ENCODE measurements at places on chromosomes 11 and 22.
A peak's percentile ranks its signal among the peaks of the same experiment; 100 is the strongest.

DNA sequence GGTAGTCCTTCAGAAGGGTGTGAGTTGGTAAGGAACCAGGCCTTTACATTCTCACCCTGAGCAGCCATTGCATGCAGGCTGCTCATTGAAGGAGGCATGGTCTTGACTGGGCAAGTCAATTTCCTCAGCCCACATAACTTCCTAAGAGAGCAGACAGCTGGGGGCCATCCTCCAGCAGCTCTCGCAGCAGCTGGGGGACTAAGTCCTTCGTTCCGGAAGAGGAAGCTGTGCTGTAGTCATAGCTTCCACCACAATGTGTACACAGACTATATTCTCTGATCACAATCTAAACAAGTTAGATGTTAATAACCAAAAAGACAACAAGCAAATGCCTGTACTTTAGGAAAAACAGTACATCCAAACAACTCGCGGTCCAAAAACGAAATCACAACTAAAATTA lies 30.1 kb upstream of the MPPED1 start:
- DNase-seq: no peak

GRCh38 chr22:34410111-34410510 lies 489.8 kb upstream of the LARGE1 start:
- DNase-seq: no peak

DNA sequence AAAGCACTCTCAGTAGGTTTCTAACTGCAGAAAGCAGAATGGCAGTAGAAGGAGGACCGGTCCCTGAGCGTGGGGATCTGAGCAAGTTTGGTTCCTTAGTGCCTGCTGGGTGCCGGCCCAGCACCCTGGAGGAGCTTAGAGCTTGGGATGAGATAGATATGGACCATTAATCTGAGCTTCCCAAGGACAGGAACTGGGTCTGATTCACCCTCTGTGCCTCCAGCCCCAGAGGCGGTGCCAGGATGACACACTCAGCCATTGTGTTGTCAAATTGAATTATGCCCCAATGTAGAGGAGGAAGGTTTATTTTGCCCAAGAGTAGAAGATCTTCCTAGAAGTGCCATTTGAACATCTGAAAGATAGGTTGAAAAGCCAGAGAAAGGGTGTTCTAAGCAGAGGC lies 4.3 kb downstream of the ZC3H7B start:
- DNase-seq: peak; percentile 52

DNA sequence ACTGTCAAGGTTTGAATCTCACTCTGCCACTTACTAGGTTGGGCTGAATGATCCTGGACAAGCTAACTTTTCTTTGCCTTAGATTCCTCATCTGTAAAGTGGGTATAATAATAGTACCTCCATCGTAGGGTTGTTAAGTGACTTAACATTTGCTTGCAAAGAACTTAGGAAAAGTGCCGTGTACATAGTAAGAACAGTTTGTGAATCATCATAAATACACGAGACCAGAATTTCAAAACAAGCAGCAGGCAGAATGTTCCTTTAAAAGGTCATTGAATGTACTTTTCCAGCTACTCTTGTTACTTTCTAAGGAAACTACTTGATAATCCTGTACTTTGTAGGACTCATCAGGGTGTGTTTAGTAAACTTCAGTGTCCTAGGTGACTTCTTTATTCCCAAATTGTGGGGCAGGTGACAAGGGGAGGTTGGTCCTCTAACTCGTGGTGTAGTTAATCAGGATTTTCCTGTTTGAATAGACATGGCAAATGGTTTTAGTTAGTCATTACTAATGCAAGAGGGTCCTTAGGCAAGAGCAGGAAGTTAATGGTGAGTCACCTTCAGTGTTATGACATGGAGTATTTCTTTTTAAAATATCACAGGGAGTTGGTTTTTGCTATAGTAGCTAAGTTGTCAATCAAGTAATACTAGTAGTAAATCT lies 67.9 kb downstream of the YAP1 start:
- DNase-seq: peak; percentile 100

- no peak for DNase-seq
Observed at GRCh38 chr11:88324562-88325345, 12.8 kb downstream of the CTSC start.

- DNase-seq: no peak
Observed at GRCh38 chr11:100586361-100587101, 100.6 kb upstream of the ARHGAP42 start.

GRCh38 chr11:61667684-61668305 lies 12.4 kb upstream of the DAGLA start:
- DNase-seq: no peak

GRCh38 chr22:36757668-36758211 lies 18.2 kb downstream of the IFT27 start:
- DNase-seq: peak; percentile 44

DNA sequence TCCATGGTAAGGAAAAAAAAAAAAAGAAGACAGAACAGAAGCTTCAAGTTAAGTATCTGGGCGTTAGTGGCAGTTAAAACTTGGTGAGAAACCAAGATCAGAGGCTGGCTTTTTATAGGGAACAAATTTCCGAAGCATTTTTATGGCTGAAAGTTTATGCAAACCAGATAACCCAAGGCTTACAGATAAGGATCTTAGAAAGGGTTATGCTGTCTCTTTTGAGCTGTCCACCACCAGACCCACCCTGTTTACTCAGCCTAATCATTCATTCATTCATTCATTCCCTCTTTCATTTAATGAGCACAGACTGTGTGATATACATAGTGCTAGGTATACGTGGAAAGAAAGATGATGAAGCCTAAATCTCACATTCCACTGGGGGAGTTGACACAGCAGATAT lies 89.5 kb downstream of the ME3 start:
- no peak for DNase-seq

- no peak for DNase-seq
Observed at GRCh38 chr22:49330421-49331222, 497.1 kb downstream of the BRD1 start.

DNA sequence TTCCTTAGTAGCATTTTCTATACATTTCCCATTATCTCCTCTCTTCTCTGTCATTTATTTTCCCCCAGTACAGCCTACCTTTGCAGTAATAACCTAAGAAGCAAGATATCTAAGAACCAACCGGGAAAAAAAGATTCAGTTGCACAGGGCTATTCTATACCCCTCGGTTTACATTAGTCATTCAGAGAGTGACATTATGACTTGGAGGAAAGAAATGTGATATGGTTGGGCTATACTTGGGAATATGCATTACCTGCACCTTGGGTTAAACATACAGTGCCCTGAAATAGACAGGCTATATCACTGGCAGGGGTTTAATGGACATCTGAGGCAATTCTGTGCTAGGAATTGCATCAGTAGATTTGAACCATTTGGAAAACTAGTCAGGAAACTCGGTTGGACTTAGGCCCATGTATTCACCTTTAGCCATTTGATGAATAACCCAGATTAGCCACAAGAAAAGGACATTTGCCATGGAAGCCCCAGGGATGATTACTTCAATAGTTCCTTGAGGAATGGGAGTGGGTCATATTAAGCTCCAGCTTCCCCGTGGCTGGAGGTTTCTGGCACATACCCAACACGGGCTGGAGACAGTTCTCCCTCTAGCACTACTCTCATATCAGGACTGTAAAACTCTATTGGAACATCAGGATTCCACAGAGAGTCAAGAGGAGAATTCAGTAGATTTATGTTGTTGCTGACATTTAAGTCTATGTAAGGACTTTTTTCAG lies 973.2 kb downstream of the NTM start:
- DNase-seq: no peak

- no peak for DNase-seq
Observed at GRCh38 chr11:126499131-126499752, 143.8 kb downstream of the ST3GAL4 start.

- DNase-seq: no peak
Observed at GRCh38 chr11:134792044-134792443, 380.0 kb upstream of the B3GAT1 start.

DNA sequence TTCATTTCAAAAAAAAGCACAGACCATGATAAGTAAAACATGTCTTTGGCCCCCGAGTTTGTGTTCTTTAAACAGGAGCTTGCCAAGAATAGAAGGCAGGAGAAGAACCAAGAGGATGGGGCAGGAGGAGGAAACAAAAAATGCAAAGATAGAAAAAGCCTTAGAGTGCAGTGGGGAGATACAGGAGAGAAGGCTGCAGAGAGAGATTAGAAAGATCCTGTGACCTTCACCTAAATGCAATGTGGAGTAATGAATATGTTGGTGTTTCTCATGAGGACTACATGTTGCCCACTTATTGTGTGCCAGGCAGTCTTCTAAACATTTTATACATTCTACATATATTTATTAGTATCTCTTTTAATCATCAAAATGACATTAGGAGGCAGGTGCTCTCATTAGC lies 2.3 kb upstream of the APLNR start:
- DNase-seq: no peak

DNA sequence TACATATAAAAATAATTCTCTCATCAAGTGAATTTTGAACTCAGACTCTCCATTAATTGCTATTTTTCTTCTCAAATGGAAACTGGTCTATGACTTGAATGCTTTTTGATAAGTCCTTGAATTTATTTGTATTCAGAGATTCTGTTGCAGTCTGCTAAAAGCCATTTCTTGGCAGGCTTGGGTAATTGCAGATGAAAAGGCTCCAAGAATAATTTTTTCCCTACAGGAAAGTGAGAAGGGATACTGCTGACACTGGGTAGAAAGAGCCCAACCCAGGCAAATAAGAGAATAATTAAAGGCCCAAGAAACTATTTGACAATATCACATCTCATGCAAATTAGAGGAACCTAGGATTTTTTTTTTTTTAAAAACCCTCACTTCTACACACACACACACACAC lies 246.5 kb upstream of the DDI1 start:
- DNase-seq: no peak

DNA sequence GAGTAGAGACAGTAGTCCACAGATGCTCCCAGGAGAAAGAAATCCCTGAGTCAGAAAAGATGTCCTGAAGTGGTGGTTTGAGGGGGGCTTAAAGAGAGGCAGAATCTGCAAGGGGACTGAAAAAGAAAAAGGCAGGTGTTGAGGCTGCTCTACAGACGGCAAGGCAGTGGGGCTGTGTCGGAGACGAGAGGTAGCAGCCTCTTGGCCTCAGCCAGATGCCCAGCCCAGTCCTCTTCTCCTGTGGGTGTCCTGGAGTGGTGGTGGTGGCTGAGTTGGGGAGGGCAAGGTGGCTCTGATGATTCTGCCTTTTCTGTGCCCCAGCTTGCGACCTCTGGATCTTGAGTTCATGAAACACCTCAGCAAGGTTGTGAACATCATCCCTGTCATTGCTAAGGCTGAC lies 9.3 kb upstream of the WBP2NL start:
- DNase-seq: no peak

- DNase-seq: no peak
Observed at GRCh38 chr11:79071190-79071589, 369.6 kb downstream of the TENM4 start.

GRCh38 chr22:23750714-23751440 lies at the start of gene ZNF70:
Gene ZNF70 (minus strand): TSS chr22:23751112. CDS start chr22:23745140, 5,972 bp downstream.
- DNase-seq: peak; percentile 70

GRCh38 chr22:49657974-49658590 lies 169.6 kb downstream of the BRD1 start:
- DNase-seq: no peak

GRCh38 chr22:29083933-29084591 lies 11.2 kb downstream of the KREMEN1 start:
- DNase-seq: no peak

- DNase-seq: no peak
Observed at GRCh38 chr11:128716661-128717210, 22.9 kb downstream of the FLI1 start.

GRCh38 chr11:80562523-80563125 lies 1121.8 kb upstream of the TENM4 start:
- no peak for DNase-seq

DNA sequence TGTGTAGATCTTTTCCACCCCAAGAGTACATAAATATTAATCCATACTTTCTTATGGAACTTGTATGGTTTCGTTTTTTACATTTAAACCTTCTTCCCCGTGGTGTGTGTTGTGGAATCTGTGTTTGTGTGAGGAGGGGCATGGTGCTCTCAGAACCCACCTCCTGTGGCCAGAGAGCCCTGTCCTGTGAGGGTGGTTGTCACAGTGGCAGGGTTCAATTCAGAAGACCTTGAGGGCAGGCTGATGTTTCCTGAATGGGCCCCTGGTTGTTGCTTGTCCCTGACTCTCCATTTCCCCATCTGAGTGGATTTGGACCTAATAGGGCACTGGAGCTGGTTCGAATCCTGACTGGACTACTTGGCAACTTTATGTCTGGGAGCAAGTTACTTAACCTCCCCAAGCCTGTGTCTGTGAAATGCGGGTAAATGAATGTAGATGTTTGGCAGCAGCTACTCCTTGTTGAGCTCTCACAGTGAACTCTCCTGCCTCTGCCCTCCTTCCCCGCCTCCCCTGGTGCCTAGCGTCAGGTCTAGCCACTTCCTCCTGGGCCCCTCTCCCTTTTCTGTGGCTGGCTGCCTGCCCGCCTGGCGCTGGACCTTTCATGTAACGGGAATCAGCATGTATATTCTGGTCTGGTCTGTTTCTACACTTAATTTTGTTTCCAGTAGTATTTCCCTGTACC lies 7.3 kb downstream of the NEAT1 start:
- peak; percentile 54 for DNase-seq

DNA sequence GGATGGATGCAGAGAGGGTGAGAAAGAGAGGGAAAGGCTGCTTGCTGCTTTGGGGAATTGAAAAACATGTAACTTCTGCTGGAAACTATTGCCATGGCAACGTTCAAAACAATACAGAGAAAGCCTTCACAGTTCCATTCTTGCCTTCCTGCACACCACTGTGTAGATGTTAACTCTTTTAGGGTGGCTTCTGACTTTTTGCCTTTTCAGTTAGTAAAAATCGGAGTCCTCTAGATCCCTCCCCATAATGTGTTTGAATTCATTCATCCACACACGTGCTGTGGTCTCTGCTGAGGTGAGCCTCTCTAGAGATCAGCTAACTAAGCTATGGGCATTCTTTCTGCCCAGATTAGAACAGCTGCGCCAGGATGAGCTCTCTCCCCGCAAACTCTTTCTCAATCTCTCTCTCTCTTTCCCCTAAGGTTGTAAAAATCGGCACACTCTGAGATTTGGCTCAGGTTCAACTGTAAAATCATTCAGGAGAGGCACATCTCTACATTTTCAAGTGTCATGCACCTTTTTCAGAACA lies 1178.3 kb downstream of the LRRC4C start:
- no peak for DNase-seq

DNA sequence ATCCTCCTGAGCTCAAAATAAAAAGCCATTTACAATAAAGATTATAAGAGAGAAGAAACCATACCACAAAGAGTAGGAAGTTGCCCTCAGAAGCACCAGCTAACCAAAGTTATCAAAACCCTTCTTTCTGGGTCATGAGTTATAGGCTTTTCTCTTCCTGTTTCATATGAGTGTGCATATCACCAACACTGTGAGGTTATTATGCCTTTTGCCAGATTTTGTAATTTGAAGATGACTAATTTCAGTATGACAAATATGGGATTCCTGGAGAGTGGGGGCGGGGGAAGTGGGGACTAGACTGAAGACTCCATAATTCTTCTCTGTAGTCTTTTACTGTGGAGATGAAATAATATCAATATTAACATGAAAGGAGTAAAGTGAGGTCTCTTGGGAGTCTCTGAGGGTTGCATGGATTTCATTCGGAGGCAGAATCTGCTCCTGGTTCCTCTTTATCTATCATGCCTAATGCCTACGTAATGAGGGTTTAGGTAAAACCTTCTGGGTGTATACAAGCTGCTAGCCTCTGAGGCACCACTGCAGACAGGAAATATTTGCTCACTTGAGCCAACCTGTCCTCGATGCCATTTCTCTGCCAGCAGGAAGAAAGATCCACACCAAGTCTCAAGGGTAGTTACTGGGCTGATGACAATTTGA lies 2.1 kb downstream of the LPXN start:
- peak; percentile 77 for DNase-seq
